Esophagus muscularis mucosa (tissue), 4 donors: ENCODE measurements at places on chromosomes 16 and 17. TPM values are rescaled to one million over a fixed set of nuclear protein-coding genes. Genes with fewer than 3 reads are reported as not detected.

The GALR2 gene
- not detected for total RNA-seq

The GRAP gene
- 3.3 TPM for total RNA-seq

The SLC5A11 gene
- not detected for total RNA-seq

The GRB7 gene
- total RNA-seq = 0.33 TPM

The PRRT2 gene
- 9.5 TPM for total RNA-seq

The BOLA2 gene
- 8.3 TPM for total RNA-seq
